ENCODE measurements at places on chromosomes 6 and 20.

GRCh38 chr6:37952027-37952426 lies 132.5 kb downstream of the ZFAND3 start:
- no peak for DNase-seq

GRCh38 chr20:57287007-57287880 lies 20.8 kb upstream of the BMP7 start:
- DNase-seq, result no peak

- DNase-seq, result no peak
Measured at GRCh38 chr6:10174761-10175160, 240.1 kb downstream of the TFAP2A start.

DNA sequence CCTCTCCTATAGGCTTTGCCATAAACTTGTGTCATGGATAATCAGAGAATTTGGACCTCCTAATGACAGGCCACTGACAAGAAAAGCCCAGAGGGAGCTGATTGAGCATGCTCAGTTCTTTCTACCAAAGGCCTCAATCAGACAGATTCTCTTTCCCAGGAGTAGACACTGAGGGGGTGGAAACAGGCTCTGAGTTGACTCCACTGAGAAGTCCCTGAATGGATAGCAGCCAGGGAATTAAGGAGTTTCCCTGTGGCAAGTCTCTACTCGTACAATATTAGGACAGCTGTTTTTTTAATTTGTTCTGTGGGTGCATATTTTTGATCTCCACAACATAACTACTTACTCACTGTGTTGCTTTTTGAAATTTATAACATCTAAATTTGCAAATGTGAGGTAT lies 63.3 kb downstream of the SLC16A10 start:
- no peak for DNase-seq

DNA sequence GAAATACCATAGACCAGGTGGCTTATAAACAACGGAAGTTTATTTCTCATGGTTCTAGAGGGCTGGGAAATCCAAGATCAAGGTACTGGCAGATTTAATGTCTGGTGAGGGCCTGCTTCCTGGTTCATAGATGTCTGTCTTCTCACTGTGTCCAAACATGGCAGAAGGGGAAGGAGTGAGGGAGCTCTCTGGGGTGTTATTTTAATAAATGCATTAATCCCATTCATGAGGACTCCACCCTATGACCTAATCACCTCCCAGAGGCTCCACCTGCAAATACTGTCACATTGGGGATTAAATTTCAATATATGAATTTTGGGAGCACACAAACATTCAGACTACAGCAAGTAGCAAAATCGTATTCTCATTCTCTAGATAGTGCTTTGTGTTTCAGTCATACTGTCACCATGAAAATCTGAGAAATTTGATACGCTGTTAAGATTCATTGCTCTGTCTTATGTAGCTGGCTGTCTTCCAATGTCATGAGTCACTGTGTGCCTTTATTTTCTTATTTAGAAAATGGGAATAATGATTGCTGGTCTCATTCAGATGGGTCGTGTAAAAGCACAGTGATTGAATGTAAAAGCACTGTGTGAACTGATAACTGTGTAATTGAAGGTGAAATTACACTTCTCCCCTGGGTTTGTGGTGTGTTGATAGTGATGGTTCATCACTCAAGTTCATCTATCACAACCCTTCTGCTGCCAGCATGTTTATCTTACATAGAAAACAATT lies 8.9 kb upstream of the ERVFRD-1 start:
- DNase-seq, result no peak

DNA sequence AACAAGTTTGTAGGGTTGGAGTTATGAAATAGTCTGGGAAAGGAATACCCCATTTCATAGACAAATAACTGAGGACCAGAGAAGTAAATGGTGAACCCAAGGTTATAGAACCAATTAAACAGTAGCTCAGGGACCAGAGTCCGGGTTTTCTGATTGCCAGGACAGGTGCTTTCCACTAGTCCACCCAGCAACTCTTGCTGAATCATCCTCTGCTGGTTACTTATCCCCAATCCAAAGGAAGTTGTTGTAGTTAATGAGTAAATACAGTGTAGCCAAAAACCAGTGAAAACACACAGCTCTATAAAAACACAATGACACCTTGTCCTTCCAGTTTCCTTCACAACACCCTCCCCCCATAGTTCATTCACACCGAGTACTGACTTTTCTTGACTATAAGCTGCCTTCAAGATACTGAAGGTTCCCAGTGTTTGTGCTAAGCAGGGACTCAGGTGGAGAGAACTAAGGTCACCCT lies 766 bp upstream of the TINAG start:
- no peak for DNase-seq

DNA sequence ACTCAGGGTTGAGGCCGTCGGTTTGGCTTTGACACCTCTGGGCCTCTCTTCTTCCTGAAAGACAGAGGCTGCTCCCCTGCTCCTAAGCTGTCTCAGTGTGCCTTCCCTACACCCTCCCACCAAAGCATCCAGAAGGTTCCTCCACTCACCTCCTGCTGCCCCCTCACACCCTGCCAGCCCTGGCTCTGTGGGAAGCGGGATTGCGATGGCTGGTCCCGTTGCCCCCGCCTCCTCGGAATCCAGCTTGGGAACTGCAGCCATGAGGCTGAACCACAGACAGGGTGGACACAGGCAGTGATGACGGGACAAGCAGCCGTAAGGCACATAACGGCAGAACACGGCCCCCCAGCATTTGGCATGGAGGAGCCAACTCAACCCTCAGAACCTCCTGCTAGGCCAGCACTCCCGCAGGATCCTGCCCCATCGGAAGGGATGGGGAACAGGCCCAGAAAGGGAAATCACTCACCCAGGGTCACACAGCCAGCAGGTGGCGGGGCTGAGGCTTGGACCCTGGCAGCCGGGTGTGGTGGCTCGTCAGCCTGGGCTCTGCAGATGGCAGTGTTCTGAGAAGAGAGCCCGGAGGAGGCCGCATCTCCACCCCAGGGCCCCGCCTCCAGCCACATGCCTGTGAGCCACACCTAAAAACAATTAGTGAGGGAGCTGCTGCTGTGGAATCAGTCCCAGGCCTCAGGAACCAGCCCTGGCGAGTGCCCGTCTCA lies 139.6 kb downstream of the PHACTR3 start:
- DNase-seq, result no peak

DNA sequence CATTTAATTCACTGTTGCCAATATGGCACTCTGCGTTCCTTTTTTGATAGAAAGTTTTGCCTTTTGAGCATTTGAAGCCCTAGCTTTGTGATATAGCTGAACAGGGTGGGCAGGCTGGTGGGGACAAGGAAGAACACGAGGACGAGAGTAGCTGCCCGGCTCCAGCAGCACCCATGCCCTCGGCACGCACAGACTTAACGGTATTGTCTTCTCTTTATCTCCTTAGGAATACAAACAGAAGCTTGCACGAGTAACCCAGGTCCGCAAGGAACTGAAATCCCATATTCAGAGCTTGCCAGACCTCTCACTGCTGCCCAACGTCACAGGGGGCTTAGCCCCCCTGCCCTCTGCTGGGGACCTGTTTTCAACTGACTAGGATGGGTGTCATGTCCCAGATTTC lies 56.0 kb downstream of the RPRD1B start:
- DNase-seq, result no peak

GRCh38 chr6:162700966-162701365 lies 26.6 kb downstream of the PRKN start:
- no peak for DNase-seq

DNA sequence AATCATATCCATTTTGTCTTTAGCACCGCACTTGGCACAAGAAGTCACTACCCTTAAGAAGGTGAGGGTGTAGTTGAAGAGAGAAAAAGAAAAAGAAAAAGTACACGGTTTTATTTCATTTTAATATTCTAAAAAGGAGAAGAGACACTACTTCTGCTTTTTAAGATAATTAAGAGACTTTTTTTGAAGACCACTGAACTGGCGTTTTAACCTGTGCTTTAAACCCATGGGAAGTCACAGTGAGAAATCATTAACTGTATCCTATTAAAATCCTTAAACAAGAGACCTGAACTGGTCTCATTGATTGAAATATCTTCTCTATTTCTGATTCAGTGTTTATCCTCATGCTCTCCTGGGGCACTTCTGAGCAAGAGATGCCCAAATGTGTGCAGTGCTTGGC lies 243.5 kb downstream of the TMEM242 start:
- DNase-seq, result no peak

DNA sequence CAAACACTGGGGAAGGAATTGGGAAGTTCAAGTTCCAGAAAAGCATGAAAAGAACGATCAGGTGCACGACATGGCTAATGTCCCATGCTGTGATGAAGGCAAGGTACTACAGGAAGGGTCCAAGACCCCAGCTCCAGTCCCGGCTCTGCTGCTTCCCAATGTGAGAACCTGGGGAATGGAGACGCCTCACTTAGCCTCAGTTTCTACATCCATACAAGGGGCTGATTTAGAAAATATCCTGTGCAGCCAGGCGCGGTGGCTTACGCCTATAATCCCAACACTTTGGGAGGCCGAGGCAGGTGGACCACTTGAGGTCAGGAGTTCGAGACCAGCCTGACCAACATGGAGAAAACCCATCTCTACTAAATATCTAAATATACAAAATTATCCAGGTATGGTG lies 80.7 kb upstream of the NFATC2 start:
- DNase-seq, result no peak

- DNase-seq, result no peak
Measured at GRCh38 chr6:158969148-158969547, 30.9 kb downstream of the RSPH3 start.

DNA sequence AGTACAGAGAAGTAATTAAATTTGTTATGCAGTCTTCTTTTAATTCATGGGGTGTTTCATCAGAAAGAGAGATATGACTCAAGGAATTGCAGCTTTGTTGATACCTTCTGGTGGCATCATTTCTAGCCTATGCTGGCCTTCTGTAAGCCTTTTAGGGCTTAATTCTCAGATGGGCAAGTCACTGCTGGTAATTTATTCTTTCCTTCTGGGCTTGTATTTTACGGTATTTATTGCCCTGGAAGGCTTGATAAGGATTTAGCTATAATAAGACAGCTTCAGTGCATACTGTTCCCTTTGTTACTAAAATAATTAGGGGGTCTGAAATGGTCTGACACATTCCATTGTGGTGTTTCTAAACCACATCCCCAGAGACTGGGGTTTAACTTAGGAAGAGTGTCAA lies 57.9 kb upstream of the EMILIN3 start:
- no peak for DNase-seq

- no peak for DNase-seq
Measured at GRCh38 chr6:40521496-40521895, 65.7 kb downstream of the LRFN2 start.

- peak; percentile 39 for DNase-seq
Measured at GRCh38 chr6:28940858-28941683, 17.3 kb upstream of the TRIM27 start.

- DNase-seq, result no peak
Measured at GRCh38 chr20:23554401-23554800, 13.9 kb downstream of the CST9L start.

- DNase-seq, result no peak
Measured at GRCh38 chr6:26206868-26207801, 119.9 kb downstream of the HFE start.

GRCh38 chr6:42391441-42391840 lies 60.3 kb downstream of the TRERF1 start:
- DNase-seq, result no peak

GRCh38 chr6:70246118-70246517 lies 56.8 kb downstream of the COL9A1 start:
- no peak for DNase-seq

- DNase-seq, result no peak
Measured at GRCh38 chr20:58293453-58293852, 16.1 kb upstream of the RAB22A start.

- DNase-seq, result no peak
Measured at GRCh38 chr6:81634155-81634880, 118.2 kb downstream of the TENT5A start.

- DNase-seq, result no peak
Measured at GRCh38 chr20:37538003-37538402, 10.3 kb upstream of the BLCAP start.

DNA sequence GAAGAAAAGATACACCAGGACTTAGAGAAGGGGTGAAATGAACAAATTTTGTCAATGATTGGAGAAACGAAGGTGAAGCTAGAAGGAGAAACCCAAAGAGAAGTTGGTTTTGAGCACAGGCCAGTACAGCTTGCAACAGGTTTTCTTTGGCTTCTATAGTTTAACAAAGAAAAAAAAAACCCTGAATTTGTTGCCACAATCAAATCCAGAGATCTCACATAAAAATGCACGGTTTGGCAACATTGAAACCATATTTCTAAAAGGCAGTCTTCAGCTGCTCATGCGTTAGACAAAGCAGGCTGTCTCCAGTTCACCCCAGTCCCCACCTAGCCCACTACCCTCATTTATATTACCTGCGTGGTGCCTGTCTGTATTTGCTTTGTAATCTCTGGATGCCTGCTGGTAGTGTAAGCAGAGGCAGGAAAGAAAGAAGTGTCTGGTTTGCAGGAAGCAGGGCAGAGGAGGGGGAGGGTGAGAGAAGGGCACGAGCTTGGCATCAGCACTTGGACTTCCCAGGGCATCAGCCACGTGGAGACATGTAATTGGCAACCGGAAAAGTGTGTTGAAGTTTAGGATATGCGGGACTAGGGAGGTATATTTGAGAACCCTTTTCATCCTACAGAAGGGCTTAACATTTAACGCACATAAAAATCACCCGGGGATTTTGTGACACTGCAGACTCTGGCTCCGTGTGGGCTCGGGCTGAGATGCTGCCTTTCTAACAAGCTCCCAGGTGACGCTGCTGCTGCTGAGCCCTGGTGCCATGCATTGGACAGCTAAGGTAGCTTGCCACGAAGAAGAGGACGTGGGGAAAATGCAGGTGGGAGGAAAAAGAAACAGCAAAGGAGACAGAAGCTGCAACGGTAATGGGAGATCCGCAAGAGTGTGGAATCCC lies 14.4 kb downstream of the PFDN4 start:
- DNase-seq, result no peak

DNA sequence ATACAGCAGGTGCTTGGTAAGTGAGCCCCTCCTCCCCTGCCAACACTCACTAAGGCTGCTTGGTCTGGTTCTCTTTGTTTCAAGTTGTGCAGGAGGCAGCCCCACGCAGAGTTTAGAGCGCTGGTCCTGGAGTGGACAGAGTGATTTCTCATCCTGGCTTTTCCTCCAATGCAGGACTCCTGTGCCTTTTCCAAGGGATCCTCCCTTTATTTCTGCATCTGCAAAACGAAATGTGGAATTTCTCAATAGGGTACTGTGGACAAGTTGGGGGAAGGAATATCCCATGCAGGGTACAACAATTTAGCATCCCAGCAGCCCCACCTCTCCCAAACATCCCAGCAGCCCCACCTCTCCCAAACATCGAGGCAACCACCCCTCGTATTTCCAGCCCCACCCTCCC lies 30.6 kb upstream of the CCDC167 start:
- DNase-seq, result no peak

- no peak for DNase-seq
Measured at GRCh38 chr20:50172347-50173013, 18.1 kb upstream of the CEBPB start.

GRCh38 chr6:54970337-54970736 lies 123.8 kb downstream of the FAM83B start:
- DNase-seq, result no peak

All from activated T-helper 1 cell treated with Interleukin-2 at 50 U/mL for 16 hours (primary cell).